Lung (tissue), 17 donors: ENCODE measurements at places on chromosomes 5 and 9. TPM values are rescaled to one million over a fixed set of nuclear protein-coding genes. Genes with fewer than 3 reads are reported as not detected.

The SLC34A3 gene
- total RNA-seq: not detected

The RFESD gene
- total RNA-seq: 3.8 TPM

The TXNDC8 gene
- total RNA-seq: not detected

The ROR2 gene
- 32.3 TPM for total RNA-seq

The CNTFR gene
- 3.3 TPM for total RNA-seq

The SPINK6 gene
- total RNA-seq: not detected

DNA sequence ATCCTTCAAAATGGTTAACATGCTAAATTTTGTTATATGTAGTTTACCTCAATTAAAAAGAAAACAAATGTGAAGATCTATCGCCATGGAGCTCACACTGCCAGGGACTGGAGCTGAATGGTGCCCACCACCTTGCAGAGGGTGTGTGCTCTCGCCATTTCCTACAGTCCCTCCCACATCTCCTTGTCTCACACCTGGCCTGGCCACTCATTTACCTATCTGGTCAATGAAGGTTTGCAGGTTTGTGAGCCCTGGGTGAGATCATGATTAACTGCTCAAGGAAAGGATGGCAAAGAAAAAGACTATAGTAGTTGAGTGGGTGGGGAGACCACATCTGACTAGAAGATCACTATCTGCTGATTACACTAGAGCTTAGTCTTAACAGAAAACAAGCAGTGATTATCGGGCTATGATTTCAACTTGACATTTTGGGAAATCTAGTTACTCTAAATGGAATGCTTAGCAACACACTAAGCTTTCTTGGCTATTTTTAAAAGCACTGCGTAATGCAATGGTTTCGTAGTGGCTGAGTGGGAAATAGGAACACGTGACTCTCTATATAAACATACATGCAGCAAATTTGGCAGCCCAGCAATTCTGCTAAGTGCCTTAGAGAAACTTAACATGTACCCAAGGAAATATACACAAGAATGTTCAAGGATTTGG lies 27.3 kb downstream of the PUM3 start:
- peak; percentile 79 for DNase-seq

DNA sequence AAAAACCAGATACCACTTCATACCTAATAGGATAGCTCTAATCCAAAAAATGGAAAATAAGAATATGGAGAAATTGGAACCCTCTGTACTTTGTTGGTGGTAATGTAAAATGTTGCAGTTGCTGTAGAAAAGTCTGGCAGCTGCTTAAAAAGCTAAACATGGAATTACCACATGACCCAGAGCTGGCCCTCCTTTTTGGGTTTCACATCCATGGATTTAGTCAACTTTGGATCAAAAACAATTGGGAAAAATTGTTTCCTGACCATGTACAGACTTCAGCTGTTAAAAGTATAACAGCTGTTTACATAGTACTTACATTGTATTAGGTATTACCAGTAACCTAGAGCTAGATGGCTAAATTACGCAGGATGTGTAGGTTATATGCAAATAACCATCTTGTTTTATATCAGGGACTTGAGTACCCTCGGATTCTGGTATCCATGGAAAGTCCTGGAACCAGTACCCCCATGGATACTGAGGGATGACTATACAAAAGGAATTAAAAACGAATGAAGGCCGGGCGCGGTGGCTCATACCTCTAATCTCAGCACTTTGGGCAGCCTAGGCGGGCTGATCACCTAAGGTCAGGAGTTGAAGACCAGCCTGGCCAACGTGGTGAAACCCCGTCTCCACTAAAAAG lies 15.8 kb downstream of the DNAJA1 start:
- DNase-seq: no peak

GRCh38 chr9:99557816-99558215 lies 263.9 kb upstream of the NR4A3 start:
- DNase-seq: no peak

GRCh38 chr5:89080467-89081116 lies 197.6 kb upstream of the MEF2C start:
- no peak for DNase-seq

- DNase-seq: no peak
These were observed 51.9 kb downstream of the ERBIN start for GRCh38 chr5:65978251-65978650.

- DNase-seq: no peak
These were observed 46.7 kb downstream of the POC5 start for GRCh38 chr5:75670577-75670976.

- no peak for DNase-seq
These were observed 126.0 kb upstream of the ACO1 start for GRCh38 chr9:32258482-32258881.

- DNase-seq: no peak
These were observed 20.5 kb downstream of the POLK start for GRCh38 chr5:75532190-75532589.

DNA sequence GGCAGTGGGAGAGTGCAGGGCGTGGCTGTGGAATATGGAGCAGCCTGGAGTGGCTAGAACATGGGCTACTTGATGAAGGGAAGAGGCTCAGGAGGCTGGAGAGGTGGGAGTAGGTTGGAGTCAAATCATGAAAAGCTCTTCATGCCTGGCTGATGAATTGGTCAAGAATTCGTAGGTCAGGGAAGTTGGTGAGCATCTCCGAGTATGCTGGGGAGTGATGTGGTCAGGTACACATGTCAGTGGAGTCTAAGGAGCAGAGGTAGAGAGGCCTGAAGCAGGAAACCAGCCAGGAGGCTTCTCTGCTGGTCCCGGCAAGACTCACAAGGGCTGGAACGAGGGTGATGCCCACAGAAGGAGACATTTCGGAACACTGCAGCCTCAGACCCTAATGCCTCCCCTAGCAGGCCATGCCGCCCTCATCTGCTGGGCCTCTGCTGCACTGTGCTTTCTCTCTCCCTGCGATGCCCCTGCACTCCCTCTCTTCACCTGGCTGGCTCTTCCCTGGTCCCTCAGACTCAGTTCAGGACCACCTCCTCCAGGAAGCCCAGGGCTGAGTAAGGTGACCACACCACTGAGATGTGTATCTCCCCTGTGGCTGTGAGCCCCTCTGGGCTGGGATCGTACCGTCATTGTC lies 33.6 kb downstream of the TMOD1 start:
- DNase-seq: no peak

GRCh38 chr5:87076931-87077330 lies 190.8 kb upstream of the RASA1 start:
- no peak for DNase-seq

DNA sequence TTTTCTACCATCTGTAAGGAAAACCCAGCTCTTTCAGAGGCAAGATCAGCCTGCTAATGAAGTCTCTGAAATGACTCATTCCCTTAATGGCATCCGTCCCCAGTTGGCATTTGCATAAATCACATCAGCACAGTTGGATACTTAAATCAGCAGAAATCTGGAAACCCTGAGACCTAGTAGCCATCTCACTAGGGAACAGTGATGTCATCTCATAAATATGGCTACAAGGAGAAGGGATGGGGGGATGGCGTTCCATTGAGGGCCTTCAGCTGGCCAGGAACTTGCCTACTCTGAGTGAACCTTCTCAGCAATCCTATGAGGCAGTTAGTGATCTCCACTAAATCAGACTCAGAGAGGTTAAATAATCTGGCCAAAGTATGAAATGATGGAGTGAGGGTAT lies 81.8 kb downstream of the CMYA5 start:
- DNase-seq: no peak

DNA sequence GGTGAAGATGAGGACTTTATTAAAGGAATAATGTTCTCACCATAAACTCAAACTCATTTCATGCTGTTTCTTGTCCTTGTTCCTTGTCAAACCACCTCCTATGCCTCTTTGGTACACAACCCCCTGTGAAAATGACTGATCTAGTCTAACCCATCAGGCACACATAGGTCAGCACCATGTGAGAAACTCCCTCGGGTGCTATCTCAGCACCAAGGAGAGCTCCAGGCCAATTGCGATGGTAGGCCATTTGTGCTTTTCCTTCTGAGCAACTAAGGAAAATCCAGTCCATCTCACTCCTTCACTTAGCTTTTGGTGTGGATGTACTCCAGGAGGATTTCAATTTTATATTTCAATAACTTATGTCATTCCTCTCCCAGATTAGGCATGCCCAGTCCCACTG lies 199.8 kb downstream of the ZNF608 start:
- peak; percentile 20 for DNase-seq

GRCh38 chr5:148471379-148471778 lies 87.6 kb downstream of the FBXO38 start:
- DNase-seq: no peak

DNA sequence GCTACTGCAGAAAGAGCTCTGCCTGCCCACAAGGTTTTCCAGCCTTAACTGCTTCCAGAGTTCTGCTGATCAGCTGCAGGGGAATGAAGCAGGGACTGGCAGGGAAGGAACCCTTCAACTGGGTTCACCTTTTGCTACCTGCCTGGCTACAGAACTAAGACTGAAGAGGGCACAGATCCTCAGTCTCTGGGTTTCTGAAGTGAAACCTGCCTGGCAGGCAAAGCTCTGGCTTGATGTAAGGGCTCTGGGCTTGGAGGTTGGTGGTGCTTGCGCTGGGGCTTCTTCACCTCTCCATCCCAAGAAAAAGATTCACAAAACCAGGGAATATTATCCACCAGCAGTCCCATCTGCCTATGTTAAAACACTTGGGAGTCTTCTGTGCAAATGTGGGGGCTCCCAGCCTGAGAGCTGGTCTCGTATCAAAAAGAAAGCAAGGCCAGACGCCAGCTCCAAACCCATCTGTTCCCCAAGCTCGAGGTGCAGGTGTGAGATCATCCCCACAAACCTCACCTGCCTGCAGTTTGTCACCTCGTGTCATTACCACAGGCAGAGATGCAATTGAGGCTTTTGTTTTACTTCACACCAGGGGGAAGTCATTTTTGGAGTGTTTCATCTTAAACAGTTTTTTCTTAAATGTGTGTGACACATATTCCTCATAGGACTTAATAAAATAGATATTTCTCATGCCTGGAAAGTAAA lies 58.3 kb downstream of the BNC2 start:
- DNase-seq: no peak

GRCh38 chr5:15248731-15249130 lies 251.2 kb upstream of the FBXL7 start:
- no peak for DNase-seq

- no peak for DNase-seq
These were observed 22.6 kb downstream of the PSMD5 start for GRCh38 chr9:120820095-120820494.

DNA sequence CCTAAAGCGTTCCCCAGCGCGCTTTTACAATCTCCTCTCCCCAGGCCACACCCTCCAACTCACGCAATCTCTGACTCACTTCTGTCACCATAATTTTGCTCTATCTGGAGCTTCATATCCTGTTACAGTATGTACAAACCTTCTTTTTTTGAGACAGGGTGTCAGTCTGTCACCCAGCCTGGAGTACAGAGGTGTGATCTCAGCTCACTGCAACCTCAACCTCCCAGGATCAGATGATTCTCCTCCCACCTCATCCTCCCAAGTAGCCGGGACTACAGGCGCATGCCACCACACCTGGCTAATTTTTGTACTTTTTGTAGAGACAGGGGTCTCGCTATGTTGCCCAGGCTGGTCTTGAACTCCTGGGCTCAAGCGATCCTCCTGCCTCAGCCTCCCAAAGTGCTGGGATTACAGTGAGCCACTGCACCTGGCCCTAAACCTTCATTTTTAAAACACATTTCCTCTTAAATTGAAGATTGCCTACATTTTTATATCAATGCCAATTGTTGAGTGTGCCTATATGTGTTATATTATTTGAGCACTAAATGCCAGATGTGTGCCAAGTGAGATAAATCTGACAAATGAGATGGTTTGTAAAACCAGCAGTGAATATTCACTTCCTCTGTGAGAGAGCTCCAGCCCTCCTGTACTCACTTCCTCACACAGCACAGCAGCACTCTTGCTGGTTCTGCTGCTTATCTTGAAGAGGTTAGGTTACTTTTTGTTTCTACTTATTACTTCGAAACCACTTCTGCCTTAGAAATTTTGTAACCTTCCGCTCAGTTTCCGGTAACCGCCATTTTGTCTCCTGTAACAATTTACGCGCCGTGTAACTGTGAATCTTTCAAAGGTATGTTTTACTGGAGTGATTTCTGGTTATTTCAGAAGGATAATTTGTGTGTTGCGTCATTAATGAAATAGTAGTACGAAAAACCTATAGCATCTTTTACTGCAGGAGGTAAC lies 57.9 kb downstream of the DOCK8 start:
- DNase-seq: no peak

- DNase-seq: no peak
These were observed 41.3 kb upstream of the ITGA2 start for GRCh38 chr5:52947851-52948250.

DNA sequence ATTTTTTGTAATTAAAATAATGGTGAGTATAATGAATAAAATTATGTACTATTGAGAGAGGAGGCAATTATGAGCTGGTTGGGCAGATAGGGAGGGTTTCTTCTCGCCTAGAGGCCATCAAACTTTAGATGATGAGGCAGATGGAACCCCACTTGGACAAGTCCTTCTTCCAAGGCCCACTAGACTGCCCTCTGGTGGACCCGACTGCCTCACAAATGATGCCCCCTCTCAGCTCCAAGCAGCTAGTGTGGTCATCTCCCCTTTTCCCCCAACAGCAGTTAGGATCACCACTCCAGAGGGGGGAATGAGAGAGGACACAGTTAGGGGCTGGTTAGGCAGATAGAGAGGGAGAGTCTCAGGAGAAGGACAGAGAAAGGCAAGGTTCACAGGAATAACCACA lies 348.0 kb upstream of the CDH18 start:
- DNase-seq: no peak

DNA sequence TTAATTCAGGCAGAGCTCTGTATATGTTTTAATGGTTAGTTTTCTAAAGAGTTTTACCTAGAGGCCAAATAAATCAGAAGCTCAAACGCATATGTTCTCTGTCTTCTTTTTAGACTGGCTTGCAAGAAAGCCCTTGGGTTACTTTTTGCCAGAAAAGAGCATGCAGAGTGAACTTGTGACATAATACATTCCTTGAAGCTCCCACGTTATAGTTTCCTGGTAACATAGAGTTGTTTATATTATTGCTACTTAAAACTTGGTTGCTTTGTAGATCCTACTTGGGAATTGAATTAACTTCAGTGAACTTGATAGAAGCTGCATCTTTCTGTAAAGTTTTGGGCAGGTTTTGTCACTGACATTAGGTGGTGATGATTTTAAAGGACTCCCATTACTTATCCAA lies 102.9 kb downstream of the C9orf152 start:
- DNase-seq: peak; percentile 76

- DNase-seq: no peak
These were observed 119.2 kb downstream of the LPAR1 start for GRCh38 chr9:110919050-110919435.

DNA sequence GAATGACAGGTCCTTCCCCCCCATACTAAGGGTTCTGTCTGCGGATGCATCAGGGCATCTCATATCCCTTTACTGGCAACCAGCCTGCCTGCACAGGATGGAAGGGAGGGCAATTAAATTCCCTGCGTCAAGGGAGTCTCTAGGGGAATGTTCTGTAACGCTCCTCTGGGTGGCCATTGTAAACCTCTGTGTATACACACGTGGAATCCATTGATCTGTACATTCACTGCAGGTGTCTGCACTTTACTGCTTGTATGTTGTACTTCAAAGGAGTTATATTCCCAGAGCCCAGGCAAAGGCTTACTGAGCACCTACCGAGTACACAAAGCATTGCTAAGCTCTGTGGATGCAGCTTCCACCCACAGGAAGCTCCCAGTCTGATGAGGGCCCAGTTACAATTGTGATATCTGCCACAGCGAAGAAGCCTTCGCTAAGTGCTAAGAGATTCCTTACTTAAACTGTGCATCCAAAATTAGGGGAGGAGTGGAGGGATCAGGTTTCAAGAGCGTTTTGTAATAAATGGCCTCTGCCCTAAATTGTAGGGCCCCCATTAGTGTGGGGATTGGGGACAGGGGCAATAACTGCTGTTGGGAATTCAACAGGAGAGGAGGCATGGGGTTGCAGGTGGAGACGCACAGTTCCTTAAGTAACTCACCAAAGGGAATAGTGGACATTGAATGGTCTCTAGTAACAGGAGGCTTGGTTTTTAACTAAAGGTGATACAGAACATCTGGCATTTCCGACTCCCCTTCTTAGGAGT lies 1.5 kb upstream of the RETREG1 start:
- no peak for DNase-seq
